CD4-positive, alpha-beta T cell treated with Interleukin-6 at 100 ng/mL for 8 hours (primary cell): ENCODE measurements at places on chromosomes 2 and 18.

DNA sequence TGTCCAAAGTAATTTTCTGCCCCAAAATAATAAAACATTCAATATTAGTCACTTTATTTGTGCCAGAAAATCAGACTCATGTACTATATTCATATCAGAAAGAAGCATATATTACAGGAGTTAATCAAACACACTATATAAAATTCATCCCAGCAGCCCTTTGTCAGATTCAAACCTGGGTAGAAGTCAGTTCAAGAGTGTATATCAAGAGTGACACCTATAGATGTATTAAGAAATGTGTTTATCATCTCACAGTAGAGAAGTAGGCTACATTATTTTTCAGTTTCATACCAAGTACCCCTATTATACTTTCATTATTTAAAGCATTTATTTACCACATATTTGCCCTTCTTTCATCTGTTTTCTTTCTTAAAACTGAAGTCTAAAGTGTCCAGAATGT, 193.2 kb upstream of the DDX18 start:
- DNase-seq: no peak

DNA sequence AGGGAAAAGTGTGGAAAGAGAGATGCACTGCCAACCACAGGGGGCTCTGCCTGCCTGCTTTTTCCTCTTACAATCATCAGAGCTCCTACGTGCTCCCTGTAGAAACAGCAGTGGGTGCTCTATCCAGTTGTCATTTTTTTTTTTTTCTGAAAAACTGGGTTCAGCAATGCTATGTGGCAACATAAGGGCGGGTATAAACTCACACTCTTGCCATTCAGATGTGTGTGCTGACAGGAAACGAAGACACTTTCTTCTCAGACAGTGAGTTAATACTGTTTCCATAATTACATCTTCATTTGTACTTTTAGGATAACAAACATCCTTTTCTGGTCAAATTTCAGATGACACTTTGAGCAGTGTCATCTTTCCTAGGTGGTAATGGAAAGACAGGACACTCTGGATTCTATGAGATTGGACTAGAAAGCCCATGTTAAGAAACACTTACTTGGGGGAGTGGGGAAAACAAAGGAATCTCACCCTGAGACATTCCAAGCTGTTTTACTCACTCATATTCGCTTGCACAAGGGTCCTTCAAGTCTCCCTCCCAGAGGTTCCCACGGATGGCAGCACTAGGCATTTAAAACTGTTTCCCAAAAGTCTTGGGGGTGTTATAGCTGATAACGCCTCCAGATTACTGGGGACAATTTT, 41.3 kb downstream of the CCDC93 start:
- no peak for DNase-seq

DNA sequence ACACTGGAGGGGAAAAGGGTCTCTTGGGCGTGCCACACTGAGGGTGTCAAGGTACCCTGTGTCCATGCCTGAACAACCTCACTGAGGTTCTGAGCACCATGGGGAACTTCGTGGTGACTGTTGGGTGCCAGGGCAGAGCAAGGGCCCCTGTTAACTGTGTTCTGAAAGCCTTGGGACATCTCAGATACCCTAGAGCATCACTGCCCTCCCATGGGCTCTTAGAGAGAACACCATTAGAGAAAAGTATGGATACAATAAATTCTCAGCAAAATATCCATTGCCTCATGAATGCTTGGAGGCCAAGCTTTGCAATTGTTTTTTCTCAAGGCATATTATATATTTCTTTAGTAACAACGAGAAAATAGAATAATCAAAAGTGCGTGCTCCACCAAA, 488.5 kb upstream of the NRP2 start:
- no peak for DNase-seq

DNA sequence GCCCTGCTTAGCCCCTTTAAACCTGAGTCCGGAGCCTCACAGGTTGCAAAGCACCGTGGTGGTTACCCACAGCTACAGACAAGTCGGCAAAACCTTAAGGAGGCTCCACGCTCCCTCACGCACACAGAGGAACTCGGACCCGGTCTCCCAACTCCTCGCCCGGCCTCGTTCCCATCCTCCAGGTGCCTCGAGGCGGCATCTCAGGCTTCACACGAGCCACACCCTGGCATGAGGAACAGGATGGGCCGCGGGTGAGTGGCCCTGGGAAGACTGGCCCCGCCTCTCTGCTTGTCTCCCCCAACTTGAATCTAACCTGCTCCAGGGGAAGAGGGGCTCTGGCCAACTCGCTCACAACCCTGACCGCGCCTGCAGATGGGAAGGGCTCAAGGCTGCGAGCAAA, 97.4 kb downstream of the EIPR1 start:
- DNase-seq: no peak

GRCh38 chr2:53630026-53630606, 137.5 kb upstream of the CHAC2 start:
- no peak for DNase-seq

DNA sequence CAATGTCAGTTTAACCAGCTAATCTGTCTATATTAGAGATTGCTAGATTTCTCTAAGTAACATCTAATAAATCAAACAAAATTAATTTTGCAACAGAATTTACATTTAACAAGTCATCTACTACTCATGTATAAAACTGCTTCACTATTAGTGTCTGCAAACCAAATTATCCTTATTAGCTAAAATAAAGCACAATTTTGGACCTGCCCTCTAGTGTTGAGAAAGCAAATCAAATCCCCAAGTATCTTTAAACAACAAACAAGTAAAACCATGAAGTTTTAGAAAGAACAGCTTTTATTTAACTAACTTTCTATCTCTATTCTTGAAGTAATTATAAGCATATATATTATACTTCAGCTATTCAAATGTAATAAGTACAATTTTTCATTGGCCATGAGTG, 113.1 kb upstream of the SP3 start:
- DNase-seq: no peak

DNA sequence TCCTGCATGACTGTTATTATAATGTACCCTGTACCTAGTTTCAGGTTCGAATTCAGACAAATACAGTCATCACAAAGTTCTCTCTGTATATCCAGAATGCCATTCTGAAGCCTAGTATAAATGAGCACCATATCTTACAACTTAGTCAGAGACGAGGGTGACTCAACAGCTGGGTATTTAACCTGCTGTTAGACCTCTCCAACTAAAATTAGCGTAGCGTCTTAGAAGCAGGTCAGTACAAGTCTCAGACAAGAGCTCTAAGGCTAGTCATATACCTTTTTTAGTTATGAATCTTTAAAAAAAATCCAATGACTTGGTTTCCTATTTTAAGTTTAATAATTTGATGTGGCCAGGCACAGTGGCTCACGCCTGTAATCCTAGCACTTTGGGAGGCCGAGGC, 74.1 kb downstream of the CABYR start:
- DNase-seq: no peak

DNA sequence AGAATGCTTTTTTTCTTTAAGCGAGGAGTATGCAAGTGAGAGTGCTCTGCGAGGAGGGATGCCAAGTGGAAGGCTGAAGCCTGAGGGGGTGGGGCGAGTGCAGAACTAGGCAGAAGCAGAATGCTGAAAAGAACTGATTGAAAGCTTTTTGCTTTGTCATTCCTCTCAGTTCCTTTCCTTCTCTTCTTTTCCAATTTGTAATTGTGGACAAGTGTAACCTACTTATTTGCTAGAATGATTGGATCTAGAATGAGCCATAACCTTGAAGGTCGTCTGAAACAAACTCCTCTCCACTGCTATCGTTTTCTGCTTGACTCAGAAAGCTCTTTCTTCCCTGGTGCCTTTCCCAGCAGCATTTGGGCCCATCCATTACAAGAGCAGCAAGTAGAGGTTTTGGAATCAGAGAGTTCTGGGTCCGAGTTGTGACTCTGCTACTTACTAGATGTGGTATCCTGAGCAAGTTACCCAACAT, 115.3 kb downstream of the METTL8 start:
- no peak for DNase-seq

- peak; percentile 24 for DNase-seq
These were observed 286.2 kb upstream of the TRIB2 start for GRCh38 chr2:12430407-12431133.

GRCh38 chr2:150485871-150486538, 1.5 kb downstream of the RND3 start:
- no peak for DNase-seq

DNA sequence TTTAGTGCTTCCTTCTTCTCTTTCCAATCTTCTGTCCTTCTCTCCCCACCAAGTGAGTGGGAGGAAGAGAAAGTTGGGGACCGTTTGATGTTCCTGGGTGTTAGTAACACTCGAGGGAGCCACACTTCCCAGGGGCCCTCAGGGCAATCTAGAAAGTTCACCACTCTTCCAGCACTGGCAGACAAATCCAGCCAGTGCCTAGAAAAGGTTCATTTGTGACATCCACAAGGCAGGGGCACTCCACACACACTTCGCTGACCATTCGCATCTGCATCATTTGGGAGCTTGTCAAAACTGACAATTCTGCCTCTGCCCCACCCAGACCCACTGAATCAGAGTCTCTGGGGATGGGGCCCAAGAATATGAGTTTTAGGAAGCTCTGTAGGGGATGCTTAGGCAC, 86.8 kb upstream of the ST3GAL5 start:
- no peak for DNase-seq

DNA sequence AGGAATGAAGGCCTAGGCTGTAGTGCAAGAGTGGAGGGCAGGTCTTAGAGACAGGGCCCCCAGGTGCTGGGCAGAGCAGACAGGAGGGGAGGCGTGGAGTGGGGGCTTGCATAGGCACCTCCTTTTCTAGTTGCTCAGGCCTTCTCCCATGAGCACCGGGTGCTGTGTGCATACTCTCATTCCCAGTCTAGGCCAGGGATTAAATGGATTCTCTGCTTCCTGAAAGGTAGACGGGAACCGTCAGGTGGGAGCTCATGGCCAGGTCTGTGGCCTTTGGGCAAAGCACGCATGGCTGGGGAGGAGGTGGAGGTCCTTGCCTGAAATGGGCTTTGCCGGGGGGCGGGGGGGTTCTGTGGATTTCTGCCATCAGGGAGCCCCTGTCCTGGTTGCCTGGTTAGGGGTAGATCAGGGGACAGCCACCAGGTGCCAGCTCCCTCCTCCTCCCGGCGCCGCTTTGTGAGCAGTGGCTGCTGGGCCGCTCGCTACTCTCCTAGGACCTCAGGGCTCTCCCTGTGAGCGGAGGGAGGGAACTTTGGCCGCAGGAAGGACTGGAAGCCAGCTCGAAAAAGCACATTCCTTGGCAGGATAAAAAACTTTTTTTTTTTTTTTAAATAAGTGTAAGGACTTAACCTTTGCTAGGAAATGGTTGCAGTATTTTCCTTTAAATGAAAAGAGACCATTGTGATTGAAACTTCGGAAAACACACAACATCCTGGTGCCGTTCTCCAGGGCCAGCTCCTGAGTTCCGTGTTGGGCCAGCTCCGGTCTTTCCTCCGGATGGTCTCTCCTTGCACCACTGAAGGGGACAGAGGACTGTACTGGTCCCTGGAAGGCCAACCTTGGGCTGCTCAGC, 82.8 kb upstream of the HAAO start:
- no peak for DNase-seq

DNA sequence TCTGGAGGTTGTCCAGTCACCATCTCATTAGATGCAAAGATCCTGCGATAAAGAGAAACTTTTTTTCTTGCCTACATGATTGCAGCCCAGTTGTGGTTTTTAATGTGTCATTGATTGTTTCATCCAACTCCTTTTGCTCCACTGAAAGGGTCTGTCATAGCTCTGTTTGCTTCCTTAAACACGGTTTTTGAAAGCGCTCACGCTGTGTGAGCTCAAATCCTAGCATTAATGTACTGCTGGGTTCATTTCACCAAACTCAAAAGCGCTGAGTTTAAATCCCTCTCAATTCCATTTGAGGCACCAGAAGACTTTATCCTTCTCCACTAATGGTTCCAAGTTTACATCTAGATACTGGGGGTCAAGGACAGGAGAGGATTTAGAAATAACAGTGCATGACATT, 53.6 kb downstream of the CDK15 start:
- no peak for DNase-seq

DNA sequence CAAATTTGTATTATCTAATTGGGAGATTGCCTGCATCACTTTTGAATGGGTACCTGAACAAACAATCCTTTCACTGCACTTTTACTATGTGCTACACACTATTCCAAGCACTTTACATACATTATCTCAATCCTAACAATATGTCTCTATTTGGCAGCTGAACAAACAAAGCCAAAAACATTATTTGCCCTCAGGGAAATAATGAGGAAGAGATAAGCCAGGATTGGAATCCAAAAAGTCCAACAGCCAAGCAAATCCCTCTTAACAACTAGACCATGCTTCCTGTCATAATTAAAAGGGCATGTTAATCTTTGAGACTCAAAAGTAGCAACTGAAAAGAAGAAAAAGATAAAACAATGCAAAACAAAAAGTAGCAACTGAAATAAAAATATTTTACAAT, 32.1 kb downstream of the RPRD1A start:
- DNase-seq: no peak

- no peak for DNase-seq
These were observed 159.8 kb downstream of the UXS1 start for GRCh38 chr2:106034325-106034724.

DNA sequence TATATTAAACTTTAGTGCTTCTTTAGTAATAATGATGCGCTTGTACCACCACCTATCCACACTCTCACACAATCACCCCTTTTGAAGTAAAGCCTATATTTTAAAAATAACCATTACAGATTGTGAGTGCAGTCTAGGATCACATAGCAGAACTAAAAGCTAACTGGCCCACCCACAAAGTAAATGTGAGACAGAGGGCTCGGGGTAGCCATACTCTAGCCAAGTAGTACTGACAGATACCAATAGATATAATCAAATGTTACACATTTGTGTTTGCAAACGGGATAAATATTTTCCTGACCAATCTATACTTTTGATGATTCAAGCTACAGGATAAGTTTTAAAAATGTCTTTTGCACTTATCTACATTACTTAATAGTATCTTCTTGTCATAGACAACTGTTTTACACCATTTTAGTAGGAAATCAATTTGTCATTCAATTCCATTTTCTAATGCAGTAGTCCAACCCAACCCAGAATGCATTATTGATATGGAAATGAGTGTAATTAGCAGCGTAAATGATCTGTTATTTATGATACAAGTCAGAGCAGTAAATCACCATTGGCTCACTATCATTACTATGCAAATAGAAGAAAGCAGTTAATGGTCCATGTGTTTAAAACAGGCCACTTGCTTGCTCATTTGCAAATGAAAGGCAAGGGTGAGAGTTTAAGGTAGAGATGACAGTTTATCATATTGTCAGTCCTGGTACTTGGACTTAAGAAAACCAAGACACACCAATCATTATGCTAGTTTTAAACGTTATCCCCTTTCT, 111.8 kb downstream of the ERBB4 start:
- no peak for DNase-seq

DNA sequence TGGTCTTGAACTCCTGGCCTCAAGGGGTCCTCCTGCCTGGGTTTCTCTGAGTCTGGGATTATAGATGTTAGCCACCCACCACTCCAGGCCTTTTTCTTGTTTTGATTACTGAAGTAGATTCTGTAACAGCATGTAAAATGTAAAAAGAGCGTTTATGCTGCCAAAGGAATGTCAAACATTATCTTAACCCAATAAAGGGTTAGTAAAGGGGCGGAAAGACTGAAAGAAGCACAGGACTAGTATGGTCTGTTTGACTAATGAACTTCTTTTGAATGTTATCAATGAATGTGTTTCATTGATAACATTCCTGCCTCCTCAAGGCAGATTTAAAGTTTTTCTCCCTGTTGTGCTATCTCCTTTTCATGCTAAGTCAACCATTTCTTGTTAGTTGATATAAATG, 29.4 kb downstream of the GPD2 start:
- DNase-seq: no peak
